ENCODE measurements at places on chromosomes 7 and 10. TPM values are rescaled to one million over a fixed set of nuclear protein-coding genes. Genes with fewer than 3 reads are reported as not detected.
A peak's percentile ranks its signal among the peaks of the same experiment; 100 is the strongest.

GRCh38 chr10:5971315-5971832, 6.0 kb downstream of the IL15RA start:
- no peaks in the 10 kb centered on the region for H3K27me3 ChIP-seq
- peaks cover 26% of the 10 kb centered on the region for H3K4me1 ChIP-seq
- H3K36me3 ChIP-seq: no peaks in the 10 kb centered on the region
- no peak for DNase-seq
- H3K27ac ChIP-seq: peak overlapping the region; percentile 87

GRCh38 chr7:69638674-69639073, 40.4 kb downstream of the AUTS2 start:
- no peaks in the 10 kb centered on the region for H3K36me3 ChIP-seq
- no peak overlapping the region for H3K27ac ChIP-seq
- no peak overlapping the region for H3K4me3 ChIP-seq
- H3K27me3 ChIP-seq: no peaks in the 10 kb centered on the region

- no peak for DNase-seq
- peaks cover 6% of the 10 kb centered on the region for H3K4me1 ChIP-seq
- H3K36me3 ChIP-seq: no peaks in the 10 kb centered on the region
- H3K27ac ChIP-seq: no peak overlapping the region
Observed at GRCh38 chr10:52217531-52217930, 96.5 kb upstream of the DKK1 start.

- no peak overlapping the region for H3K27ac ChIP-seq
- DNase-seq: no peak
Observed at GRCh38 chr7:34762764-34763163, 104.7 kb downstream of the NPSR1 start.

- H3K4me1 ChIP-seq: no peaks in the 10 kb centered on the region
- no peaks in the 10 kb centered on the region for H3K27me3 ChIP-seq
- DNase-seq: no peak
- H3K4me3 ChIP-seq: no peak overlapping the region
Observed at GRCh38 chr10:58201704-58202103, 66.0 kb downstream of the IPMK start.

- DNase-seq: no peak
- H3K4me1 ChIP-seq: peaks cover under 1% of the 10 kb centered on the region
- no peak overlapping the region for H3K27ac ChIP-seq
- no peaks in the 10 kb centered on the region for H3K36me3 ChIP-seq
- no peak overlapping the region for H3K4me3 ChIP-seq
Observed at GRCh38 chr10:57964351-57964750, 303.3 kb downstream of the IPMK start.

- H3K4me3 ChIP-seq: no peak overlapping the region
- H3K27ac ChIP-seq: no peak overlapping the region
- H3K4me1 ChIP-seq: no peaks in the 10 kb centered on the region
- H3K36me3 ChIP-seq: no peaks in the 10 kb centered on the region
Observed at GRCh38 chr10:77313066-77313750, 324.4 kb downstream of the KCNMA1 start.

- H3K36me3 ChIP-seq: no peaks in the 10 kb centered on the region
- DNase-seq: no peak
Observed at GRCh38 chr10:12699258-12699700, 302.2 kb downstream of the CCDC3 start.

- no peak for DNase-seq
- no peaks in the 10 kb centered on the region for H3K27me3 ChIP-seq
- no peaks in the 10 kb centered on the region for H3K4me1 ChIP-seq
- no peak overlapping the region for H3K27ac ChIP-seq
- no peak overlapping the region for H3K4me3 ChIP-seq
Observed at GRCh38 chr7:113071465-113071864, 15.2 kb downstream of the GPR85 start.

DNA sequence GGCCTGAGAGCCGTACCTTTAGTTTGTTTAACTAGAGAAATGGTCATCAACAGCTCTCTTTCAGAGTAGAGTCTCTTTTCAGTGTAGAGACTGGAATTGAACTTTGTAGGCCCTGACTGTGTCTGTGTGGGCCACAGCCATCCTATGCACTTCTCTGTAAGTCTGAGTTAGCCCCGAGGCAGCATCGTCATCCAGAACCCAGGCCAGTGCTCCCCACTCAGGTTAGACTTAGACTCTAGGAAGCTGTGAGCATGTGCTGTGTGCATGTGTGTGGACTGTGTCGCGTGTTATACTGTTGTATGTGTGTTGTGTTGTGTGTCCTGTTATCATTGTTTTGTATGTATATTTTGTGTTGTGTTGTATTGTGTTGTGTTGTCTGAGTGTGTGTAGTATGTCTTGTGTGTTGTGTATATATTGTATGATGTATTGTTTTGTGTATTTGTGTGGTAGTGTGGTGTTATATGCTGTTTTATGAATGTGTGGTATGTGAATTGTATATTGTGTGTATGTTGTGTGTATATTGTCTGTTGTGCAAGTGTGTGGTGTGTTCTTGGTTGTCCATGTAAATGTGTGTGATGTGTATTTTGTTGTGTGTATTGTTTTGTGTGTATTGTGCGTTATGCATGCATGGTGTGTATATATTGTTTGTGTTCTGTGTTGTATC, 18.1 kb upstream of the NCAPG2 start:
- H3K27ac ChIP-seq: no peak overlapping the region
- no peak overlapping the region for H3K4me3 ChIP-seq
- no peak for DNase-seq
- no peaks in the 10 kb centered on the region for H3K36me3 ChIP-seq
- H3K4me1 ChIP-seq: no peaks in the 10 kb centered on the region

GRCh38 chr7:118745927-118746326, 521.4 kb downstream of the ANKRD7 start:
- no peak overlapping the region for H3K4me3 ChIP-seq
- H3K36me3 ChIP-seq: no peaks in the 10 kb centered on the region
- no peak overlapping the region for H3K27ac ChIP-seq
- no peaks in the 10 kb centered on the region for H3K27me3 ChIP-seq

DNA sequence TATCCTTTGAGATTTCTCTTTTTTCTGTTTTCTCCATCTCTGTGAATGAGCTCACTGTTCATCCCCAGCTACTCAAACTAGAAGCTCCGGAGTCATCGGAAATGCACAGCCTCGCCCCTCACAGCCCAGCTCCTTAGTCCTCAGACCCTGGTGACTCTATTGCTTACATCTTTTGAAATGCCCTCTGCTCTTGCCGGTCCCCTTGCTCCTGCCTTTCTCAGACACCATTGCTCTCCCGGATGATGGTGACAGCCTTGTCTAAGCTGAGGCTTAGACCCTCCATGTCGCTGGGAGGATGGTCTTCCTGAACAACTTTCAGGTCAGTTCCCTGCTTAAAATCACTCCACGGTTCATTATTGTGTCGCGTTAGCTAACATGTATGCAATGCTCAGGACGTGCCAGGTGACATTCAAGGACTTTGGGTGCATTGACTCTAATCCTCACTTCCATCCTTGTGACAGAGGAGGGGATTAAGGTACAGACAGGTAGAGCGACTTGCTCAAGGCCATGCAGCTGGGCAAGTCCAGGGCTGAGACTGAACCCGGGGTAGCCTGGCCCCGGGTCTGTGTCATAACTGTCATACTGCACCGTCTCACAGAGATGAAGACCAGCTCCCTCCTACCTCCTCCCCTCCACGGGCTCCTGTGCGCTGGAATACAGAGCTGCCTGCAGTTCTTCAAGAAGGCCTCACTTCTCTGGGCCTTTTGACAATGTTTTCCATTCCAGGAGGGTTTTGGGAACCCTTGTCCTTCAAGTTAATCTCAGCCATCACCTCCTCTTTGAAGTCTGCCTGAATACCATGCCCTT, 4.3 kb upstream of the UCMA start:
- H3K27ac ChIP-seq: no peak overlapping the region
- H3K4me1 ChIP-seq: no peaks in the 10 kb centered on the region
- DNase-seq: no peak
- no peaks in the 10 kb centered on the region for H3K36me3 ChIP-seq
- H3K4me3 ChIP-seq: no peak overlapping the region

The OR6B1 gene
- polyA plus RNA-seq: not detected

The OR2A7 gene
- 1.5 TPM for polyA plus RNA-seq

The ADAM8 gene
- 1.3 TPM for polyA plus RNA-seq

The PAPOLB gene
- not detected for polyA plus RNA-seq

The CUBN gene
- 0.01 TPM for polyA plus RNA-seq

The SH3PXD2A gene
- polyA plus RNA-seq: 0.82 TPM
